ENCODE measurements at places on chromosomes 16 and 17.

DNA sequence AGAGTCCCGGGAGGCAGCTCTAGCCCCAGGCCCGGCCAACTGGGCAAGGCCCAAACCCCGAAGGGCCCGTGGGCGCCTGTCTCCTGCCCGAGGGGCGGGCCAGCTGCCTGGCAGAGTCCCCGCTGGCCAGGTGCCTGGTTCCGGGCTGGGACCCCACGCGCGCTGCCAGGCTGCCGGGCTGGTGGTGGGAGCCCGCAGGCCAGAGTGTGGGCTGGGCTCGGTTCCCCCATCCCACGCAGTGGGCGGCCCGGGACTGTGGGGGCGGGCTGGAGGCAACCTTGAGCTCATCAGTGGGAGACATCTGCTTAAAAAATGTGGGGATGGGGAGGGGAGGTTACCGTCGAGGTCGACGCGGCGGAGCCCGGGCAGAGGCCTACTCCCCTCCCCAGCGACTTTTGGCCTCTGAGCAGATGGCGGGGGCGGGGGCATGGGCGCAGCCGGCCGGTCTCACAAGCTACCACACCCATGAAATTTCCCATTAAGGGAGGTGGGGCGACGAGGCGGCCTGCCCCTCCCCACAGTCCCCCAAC lies 176.4 kb upstream of the GSE1 start:
- DNase-seq, result no peak

- DNase-seq, result peak; percentile 17
Measured at GRCh38 chr16:27154705-27155521, 48.4 kb upstream of the KDM8 start.

GRCh38 chr17:69588316-69588715 lies 173.8 kb downstream of the MAP2K6 start:
- no peak for DNase-seq

DNA sequence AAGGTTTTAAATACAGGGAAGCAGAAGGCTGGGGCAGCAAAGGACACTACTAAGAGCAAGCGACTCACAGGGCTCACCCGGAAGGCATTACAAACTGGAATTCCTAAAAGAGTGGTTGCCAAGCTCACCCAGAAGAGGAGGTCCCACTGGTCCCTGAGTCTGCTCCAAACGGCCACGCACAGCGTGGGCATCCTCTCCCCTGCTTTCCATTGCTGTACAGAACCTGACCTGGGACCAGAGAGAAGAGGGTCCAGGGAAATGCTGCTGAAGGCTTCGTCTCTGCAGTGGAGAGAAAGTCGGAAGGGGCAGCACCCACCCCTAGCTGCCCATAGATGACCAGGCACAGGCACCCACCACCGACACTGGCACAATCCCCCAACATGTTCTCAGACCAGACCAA lies 67.2 kb downstream of the ADCY9 start:
- no peak for DNase-seq

- DNase-seq, result no peak
Measured at GRCh38 chr17:83062011-83062817, 17.2 kb upstream of the METRNL start.

DNA sequence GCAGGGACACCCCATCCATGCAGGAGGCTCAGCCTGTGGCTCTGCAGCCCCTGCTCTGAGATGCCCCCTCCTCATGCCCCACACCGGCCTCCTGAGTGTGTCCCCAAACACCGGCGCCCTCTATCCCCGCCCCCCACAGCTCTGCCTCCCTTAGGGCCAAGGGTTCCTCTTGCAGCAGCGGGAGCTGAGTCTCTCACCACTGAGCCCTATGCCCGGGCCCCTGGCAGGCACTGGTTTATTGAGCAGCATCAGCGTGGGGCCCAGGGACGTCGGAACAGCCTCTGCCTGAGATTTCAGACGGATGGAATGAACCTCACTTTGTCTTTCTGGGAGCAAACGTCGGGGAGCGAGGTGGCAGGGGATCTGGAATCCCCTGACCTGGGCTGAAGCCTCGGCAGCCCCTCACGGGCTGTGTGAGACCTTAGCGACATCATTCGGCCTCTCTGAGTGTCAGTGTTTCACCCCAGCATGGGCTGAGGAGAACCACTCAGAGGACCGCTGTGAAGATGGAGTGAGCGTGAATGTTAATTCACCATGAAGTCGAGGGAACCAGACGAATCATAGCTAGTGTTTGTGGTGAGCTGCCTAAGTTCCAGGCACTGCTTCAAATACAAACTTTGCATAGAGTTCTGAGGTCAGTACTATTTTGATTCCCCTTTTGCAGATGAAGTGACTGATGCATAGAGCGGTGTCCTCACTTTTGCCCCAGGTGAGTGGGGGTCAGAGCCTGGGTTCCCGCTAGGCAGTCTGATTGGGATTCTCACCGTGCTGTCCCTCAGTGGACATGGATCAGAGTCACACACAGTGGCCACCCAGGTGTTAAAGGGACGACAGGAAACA lies 5.3 kb upstream of the C16orf74 start:
- DNase-seq, result no peak

DNA sequence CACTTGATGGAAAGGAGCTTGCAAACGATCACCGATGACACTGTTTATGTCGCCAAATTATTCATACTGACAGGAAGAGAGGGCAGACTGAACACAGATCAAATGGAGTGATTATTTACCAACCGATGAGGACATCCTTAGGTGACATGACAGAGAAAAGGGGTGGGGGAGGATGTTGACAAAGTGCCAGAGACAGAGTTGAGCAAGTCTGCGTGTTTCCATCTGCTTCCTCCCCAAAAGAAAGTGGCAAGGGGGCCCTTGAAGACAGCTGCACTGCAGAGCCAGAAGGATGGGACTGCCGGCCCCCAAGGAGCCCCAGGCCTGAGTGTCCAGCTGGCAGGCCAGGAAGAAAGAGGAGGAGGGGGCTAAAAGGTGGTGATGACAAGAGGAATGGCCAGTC lies 191.0 kb upstream of the RPL38 start:
- no peak for DNase-seq

GRCh38 chr16:73213732-73214455 lies 166.0 kb upstream of the ZFHX3 start:
- DNase-seq, result no peak

DNA sequence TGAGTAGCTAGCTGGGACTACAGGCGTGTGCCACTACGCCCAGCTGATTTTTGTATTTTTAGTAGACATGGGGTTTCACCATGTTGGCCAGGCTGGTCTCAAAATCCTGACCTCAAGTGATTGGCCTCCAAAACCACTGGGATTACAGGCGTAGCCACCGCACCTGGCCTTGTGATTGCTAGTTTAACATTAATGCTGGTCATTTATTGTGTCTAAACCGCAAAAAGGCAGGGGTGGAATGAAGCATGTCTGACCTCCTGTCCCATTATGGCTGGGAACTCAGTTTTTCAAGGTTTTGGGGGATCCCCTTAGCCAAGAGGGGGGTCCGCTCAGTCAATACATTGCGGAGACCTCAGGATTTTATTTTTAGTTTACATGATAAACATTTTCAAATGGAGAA lies 10.7 kb upstream of the CNGB1 start:
- DNase-seq, result no peak

DNA sequence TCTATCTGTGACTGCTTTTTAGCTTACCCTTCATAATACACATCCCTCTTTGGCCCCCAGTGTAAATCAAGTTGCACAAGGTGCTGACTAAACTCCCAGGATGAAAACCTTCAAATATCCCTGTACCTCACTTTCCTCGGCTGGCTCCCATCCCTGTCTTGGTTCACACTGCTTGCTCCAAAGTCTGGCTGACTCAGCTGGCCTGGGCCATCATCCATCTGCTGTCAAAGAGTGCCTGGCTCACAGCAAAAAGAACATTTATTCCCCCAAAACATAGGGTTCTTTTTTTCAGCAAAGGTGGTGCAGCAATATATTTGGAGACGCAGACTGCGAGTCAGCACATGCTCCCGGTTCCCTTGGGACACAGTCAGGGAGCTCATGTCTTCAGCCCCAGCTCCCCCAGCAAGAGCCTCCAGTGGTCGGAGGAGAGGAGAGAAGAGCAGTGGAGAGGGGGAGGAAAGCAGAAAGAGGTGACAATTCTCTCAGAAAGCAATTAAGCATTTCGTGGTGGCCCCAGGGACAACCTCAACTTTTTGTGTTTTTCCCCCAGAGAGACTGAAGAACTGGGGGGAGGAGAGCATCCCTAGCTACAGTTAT lies 26.1 kb downstream of the GPR142 start:
- DNase-seq, result no peak

DNA sequence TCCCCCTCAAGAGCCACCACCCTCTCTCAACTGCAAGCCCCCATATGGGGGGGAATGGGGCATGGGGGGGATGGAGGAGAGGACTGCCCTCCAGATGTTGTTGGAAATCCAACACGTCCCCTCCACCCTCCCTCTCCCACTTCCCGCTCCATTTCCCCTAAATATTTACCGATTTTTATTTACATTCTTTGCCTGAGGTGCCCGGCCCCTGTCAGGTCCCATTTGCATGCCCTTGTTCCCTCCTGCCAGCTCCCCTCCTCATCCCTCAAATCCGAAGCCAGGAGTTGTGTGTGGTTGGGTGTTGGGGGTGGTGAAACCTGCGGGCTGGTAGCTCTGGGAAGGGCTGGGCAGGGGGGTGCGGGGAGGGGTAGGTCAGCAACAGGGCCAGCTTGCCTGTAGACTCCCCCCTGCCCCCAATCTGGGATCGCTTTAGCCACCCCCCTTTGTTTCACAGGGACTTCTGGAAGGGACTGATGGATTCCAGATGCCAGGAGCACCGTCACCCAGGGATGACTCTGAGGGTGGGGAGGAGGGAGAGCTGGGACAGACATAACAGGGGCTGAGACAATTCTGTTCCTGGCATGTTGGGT lies 39.7 kb upstream of the NGFR start:
- no peak for DNase-seq

- no peak for DNase-seq
Measured at GRCh38 chr17:78347453-78347852, 12.4 kb downstream of the SOCS3 start.

DNA sequence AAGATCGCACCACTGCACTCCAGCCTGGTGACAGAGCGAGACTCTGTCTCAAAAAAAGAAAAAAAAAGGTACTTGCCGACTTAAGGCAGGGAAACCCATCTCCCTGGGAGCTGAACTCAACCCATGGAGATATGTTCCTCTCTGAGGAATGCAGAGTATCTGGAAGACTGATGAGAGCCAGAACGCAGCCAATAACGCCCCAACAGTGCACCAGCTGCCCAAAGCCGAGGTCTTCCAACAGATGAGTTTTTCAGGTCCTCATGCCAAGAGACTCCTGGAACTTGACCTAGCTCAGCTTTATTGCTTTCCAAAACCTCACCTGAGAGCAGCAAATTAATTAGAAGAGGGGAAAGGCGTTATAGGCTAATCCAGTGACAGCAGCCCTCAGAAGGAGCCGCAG lies 9.4 kb downstream of the ELAC2 start:
- DNase-seq, result no peak

GRCh38 chr16:58471209-58471975 lies 28.6 kb upstream of the NDRG4 start:
- no peak for DNase-seq

GRCh38 chr16:47672475-47672874 lies 211.3 kb downstream of the PHKB start:
- no peak for DNase-seq

- DNase-seq, result no peak
Measured at GRCh38 chr17:10821054-10821453, 16.8 kb downstream of the PIRT start.

DNA sequence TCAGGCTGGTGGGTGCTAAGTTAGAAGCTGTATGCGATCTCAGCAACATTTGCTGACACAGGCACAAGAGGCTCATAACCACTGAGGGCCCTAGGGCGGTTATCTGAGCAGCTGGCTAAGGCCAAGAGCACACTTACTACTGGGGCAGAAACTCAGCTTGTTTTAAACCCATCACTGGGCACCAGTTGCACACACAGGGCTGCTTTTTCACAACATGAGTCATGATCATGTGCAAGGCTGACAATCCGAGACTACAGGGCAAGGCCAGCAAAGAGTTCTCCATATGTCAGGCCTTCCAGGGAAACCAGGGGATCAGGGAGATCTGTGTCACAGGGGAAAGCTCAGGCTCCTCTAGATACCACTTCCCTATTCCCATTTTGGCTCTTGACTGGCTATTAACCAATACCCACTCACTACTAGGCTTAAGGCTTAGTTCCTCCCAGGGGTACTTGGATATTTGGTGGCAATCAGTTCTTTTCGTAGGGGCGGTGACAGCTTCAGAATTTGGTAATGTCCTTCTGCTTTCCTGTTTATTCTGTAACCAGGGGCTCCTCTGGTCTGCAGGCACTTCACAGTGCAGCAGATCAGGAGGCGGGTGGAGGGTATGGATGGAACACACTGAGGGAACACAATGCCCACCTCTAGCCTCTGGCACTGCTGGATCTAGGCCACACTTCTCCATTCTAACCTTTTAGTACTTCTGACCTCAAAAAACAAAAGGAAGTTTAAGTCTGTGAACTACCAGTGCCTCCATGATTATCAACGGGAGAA lies 44.9 kb upstream of the ERN1 start:
- DNase-seq, result peak; percentile 9

DNA sequence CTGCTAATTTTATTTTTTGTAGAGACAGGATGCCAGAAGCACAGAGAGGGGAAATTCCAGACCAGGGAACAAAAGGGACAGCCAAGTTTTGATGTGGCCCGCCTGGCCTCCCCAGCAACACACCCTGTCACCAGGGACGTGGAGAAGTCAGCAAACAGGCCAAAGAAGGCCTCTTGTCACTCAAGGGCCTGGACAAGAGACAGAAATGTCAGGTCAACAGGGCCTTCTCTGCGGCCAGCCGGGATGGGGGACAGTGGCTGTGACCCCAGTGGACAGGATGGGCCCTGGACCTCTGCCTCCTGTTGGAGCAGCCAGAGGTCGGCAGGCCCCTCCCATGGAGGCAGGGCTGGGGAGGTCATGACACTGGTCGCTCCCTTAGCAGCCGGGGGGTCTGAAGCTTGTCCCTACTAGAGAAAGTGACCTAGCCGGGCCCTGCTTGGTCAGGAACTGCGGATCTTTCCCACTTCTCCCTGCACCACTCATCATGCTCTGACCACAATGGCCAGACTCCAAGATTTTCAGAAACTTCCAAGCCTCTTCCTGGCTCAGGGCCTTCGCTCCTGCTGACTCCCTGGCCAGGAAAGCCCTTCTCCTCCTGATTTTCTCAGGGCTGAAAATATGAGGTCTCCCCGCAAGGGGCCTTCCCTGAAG lies 9.2 kb upstream of the TVP23A start:
- peak; percentile 53 for DNase-seq

- no peak for DNase-seq
Measured at GRCh38 chr16:9741776-9742175, 440.5 kb downstream of the GRIN2A start.

DNA sequence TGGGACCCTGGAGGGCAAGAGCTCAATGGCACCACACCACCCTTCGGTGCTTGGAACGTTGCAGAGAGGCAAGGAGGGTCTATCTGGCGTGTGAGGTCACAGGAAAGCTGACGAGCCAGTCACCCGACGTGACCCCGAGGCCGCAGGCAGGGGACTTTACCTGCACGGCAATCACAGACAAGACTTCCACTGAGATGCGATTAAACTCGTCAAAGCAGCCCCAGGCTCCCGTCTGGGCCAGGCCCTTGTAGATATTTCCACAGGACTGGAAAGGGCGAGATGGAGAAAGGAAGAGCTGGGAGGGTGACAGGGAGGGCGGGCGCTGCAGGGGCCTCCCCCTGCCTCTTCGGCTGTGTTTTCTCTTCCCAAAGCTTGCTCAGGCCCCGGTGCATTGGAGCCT lies 78.3 kb downstream of the DNAH17 start:
- DNase-seq, result no peak
